Stimulated activated CD4-positive, alpha-beta T cell treated with anti-CD3 and anti-CD28 coated beads, Interleukin-4, amount 100 ng/mL, for 48 hours (primary cell): ENCODE measurements at places on chromosomes 4 and X.
A peak's percentile ranks its signal among the peaks of the same experiment; 100 is the strongest.

- DNase-seq: no peak
Observed at GRCh38 chr4:146550161-146550560, 28.4 kb upstream of the SLC10A7 start.

GRCh38 chrX:98924511-98924910 is 1485.6 kb downstream of the PCDH19 start:
- DNase-seq: no peak

- no peak for DNase-seq
Observed at GRCh38 chr4:163672751-163673150, 178.3 kb downstream of the TMA16 start.

DNA sequence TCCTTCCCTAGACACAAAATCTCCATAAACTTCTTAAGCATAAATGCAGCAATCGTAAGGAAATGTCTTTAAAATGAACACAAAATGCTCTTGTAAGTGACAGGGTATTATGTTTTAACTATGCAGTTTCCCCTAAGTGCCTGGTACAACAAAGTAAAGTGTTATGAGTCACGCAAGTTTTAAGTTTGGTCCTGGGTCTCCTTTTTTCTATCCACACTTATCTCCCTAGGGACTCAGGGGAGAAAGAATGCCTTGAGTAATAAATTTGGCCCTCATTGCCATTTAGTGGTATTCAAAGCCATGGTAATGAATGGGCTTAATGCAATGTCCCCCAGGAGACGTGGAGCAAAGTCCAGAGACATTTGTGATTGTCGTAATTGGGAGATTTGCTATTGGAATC is 149.1 kb downstream of the MAGEB17 start:
- DNase-seq: no peak

DNA sequence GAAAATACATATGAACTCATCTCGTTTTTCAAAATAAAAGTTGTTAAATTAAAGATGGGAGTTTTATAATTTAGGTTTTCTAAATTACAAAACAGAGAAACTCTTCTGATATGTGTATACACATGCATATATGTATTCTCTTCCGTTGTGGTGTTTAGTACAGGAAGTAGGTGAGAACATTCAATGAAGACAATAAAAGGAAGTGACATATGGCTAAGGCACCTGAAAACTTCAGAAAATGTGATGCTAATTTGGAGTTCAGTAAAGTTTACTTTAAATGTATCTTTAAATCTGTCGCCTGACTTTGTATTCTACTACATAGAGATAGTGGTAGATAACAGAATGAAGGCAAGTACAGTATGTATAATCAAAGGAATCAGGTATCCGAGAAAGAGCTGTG is 33.5 kb upstream of the ITM2A start:
- no peak for DNase-seq

DNA sequence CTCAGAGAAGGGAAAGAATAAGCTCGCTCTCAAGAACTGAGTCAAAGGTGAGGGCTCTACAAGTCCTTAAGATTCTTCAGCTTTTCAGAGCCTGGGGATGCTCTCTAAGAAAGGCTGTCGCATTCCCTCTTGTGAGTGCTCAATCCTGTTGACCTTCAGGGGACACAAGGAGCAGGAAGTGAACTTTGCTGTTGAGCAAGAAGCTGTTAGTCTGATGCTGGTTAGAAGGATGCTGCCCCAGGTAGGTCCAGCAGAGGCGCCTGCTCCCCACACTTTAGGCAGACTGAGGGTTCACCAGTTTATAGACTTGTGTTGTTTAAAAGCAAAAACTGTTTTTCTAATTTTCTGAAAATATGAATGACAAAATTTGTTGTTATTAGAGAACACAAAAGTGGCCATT is 125.4 kb upstream of the SPOCK3 start:
- no peak for DNase-seq

DNA sequence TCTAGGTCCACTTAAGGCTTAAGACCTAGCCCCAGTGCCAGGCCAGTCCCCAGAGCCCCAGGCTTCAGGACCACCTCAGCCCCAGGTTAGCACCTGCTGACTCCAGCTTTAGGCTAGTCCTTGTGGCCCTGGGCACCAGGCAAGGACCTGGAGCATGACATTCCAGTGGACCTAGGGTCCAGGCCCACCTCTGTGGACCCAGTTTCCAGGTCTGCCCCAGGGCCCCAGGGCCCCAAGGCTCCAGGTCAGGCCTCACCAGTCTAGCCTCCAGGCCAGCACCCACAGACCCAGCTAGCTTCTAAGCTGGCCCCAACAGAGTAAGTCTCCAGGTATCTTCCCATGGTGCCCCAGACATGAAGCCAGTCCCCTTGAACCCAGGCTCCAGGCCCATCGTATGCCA is 97.5 kb downstream of the QRFPR start:
- no peak for DNase-seq

DNA sequence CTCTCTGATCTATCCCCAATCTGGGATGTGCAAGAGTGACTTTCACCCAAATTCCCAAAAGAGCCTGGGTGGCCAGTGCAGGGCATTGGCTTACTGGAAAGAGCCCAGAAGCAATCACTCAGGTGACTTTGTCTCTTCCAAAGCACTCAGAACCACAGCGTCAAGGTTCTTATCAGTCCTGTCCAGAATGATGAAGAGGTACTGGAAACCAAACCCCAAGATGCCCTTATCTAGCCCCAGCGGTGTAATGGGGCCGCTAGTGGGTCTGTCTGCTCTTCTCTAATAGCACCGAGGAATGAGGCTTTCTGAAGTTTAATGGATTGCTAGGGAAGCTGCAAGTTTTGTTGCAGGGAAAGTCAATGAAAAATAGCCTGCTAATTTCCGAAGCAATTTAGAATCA is 21.6 kb downstream of the CLNK start:
- DNase-seq: no peak

- DNase-seq: no peak
Observed at GRCh38 chrX:20906571-20906970, 467.6 kb upstream of the CNKSR2 start.

DNA sequence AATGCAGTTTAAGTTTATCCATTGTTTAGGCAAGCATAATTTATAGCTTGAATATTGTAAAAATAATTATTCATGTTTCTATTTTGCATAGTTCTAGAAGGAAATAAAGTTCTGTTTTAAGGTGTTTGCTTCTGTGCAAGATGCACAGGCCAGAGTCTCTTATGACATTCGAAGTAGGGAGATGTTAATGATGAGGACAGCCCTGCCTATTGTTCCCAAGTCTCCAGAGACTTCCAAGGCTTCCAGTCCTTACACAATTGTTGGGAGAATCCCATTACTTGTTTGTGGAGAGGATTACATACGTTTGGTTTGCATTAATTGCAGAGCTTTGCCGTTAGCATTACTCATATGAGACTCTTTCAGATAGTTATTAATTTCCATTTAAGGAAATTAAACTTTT is 96.2 kb upstream of the ANK2 start:
- DNase-seq: no peak

DNA sequence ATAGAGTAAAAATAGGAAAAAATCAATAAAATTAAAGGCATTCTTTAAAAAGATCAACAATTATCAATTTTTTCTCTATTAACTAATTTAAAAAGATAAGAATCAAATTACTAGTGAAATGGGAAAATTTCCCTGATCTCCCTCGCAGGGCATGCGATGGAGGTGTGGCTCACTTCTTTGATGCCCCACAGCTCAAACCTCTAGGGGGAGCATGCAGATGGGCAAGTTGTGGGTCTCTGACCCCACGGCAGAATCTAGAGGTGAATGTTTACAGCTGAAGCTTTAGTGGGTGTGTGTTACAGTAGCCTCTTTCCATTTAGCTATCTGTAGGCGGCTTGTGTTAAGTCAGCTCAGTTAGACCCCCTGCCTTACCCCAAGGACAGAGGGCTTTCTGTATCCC is 1348.8 kb downstream of the PCDH18 start:
- DNase-seq: no peak

DNA sequence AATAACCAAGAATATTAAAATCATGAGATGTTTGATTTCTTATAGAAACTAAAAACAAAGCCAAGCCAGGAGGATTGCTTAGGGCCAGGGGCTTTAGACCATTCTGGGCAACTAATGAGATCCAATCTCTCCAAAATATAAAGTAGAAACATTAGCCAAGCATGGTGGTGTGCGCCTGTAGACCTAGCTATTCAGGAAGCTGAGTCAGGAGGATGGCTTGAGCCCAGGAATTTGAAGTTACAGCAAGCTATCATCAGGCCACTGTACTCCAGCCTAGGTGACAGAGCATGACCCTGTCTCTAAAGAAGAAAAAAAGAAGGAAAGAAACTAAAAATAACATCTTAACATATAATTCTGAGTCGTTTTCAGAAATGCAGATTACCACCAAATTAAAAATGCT is 96.7 kb downstream of the NAF1 start:
- DNase-seq: no peak

DNA sequence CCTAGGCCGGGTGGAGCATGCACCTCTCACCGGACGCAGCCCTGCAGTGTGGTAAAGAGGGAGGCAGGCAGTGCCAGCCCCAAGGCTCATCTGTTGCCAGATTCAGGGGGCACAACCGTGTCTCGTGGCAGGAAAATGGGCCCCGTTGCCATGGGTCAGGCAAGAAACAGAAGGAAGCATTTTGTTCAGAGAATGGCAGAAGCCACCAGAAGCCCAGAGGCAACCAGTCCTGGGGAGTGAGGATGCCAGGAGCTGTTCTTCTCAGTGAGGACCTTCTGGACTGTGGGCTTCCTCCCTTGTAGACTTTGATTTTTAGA is 12.5 kb upstream of the UVSSA start:
- no peak for DNase-seq

- no peak for DNase-seq
Observed at GRCh38 chrX:17579026-17579425, 158.3 kb upstream of the SCML1 start.

DNA sequence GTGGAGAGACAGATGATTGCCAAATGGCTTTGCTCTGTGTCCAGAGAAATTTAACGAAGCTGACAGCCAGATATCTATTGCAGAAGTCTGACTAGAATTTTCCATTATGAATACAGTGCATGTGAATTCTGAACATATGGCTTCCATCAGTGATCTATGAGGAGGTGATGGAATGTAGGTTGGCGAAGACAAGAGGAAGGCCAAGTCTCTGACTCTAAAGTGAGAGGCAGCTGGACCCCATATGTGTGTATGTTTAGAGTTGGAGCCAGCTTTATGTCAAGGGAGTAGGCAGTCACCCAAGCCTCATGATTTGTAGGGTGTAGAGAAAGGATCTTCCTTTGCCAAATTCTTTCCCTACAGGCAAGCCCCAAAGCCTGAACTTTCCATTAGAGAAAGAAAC is 76.2 kb upstream of the TEX13D start:
- no peak for DNase-seq

GRCh38 chrX:76148753-76149152 is 24.1 kb upstream of the PBDC1 start:
- DNase-seq: peak; percentile 14

- no peak for DNase-seq
Observed at GRCh38 chr4:183430317-183430993, 14.0 kb upstream of the CDKN2AIP start.

- no peak for DNase-seq
Observed at GRCh38 chr4:96347582-96347981, 507.7 kb downstream of the PDHA2 start.

- DNase-seq: no peak
Observed at GRCh38 chr4:114272226-114272625, 292.8 kb upstream of the ARSJ start.

DNA sequence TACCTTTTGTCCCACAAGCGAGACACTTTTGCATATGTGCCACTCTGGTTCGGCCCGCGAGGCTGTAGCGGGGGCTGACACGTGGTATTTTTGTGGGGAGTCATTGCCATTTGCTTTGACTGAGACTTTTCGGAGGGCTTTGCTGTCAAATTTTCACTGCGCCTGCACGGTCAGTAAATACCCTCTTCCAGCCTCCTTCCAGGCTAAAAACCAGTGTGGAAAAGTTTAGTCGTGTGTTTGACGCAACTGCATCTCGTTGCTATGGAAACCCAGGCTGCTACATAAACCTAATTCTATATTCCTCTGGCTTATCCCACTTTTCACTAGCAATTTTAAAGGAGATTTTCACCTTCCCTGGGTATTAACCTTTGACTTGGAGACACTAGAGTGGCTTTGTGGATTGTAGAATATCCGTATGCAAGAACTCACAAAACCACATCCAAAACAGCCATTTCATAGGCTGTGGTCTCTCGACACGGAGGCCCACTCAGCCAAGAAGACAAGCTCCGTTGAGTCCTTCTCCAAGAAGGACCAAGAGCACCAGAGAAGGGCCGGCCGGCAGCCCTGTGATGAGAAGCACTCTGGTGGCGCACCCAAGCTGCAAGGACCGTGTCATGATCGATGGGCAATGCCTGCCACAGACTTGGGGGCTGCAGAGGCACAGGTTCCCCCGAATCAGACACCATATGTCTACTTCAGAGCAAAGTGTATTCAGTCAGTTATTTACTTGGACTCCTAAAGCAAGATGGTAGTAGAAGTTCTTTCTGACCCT is 38.4 kb upstream of the ENPP6 start:
- DNase-seq: no peak

DNA sequence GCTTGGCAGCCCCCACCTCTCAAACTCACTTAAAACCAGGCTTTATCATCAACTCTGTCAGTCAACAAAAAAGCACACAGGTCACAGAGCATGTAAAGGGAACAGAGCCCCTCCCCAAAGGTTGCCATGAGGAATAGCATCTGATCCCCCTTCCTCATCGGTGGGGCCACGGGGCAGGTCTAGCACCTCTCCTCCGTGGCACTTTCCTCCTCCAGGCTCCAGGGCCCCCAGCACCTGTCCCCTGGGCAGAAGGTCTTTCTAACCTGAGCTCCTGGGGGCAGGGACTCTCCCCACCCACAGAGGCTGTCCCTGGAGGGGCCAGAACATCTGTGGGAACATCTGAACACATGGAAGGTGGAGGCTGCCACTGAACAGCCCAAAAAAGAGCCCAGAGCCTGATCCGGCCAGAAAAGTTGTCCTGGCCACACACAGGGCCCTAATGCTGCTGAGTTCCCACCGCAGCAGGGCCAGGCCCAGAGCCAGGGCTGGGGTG is 65.7 kb downstream of the ZFYVE28 start:
- DNase-seq: no peak

- DNase-seq: no peak
Observed at GRCh38 chr4:77451530-77451929, 154.1 kb upstream of the CXCL13 start.

DNA sequence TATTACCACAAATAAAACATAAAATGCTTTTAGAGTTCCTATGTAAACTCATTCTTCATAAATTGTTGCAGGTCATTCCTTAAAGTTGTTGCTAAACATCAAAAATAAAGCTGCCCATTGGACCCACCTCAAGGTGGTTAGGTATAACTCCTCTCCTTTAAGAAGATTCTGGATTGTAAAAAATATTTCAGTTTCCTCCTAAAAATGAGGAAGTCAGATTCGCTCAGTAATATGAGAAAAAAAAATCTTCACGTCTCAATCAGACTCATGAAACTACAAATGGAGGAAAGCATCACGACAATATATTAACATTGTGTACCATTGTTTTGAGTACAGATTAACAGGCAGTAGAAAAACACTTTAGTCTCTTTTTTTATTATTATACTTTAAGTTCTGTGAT is 105.9 kb downstream of the DDX60 start:
- no peak for DNase-seq

DNA sequence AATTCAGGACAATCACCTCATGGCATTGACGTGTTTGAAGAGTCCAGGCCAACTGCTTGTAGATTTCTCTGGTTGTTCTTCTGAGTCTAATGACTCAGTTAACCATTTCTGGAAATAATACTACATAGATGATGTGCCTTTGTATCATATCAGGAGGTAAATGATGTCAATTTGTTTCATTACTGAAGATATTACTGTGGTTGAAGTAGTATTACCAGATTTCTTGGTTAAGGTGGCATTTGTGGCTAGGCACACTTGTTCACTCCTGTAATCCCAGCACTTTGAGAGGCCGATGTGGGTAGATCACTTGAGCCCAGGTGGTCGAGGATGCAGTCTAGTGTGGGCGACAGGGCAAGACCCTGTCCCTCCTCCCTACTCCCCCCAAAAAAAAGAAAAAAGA is 15.7 kb downstream of the RPL9 start:
- no peak for DNase-seq
